RCC 7860 (cell line): ENCODE measurements at places on chromosomes 11 and 22.

GRCh38 chr11:708511-708910 is 2.5 kb downstream of the EPS8L2 start:
- no peak for DNase-seq

GRCh38 chr11:76902121-76903014 is 41.6 kb downstream of the ACER3 start:
- DNase-seq: no peak

GRCh38 chr22:37218771-37219411 is 6.6 kb upstream of the SSTR3 start:
- no peak for DNase-seq

DNA sequence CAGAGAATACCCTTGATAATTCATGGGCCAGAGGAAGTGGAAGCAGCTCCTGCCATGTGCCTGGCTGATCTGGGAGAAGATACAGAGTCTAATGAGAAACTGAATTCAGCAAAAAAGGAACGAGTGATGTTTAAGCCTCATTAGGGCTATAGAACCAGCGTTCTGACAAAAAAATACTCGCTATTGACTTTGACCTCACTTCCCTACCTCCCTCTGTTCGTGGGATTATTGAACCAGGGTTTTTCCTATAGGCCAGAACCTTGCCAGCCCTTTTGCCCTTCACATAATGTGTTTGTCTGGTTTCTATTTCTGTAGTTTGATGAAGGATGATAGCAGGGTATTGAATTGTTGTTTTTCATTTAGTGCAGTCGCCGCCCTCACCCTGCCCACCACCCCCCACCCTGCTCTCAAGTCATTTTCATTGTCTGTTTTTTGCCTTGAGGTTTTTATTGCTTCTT is 7.6 kb upstream of the RBFOX2 start:
- no peak for DNase-seq

DNA sequence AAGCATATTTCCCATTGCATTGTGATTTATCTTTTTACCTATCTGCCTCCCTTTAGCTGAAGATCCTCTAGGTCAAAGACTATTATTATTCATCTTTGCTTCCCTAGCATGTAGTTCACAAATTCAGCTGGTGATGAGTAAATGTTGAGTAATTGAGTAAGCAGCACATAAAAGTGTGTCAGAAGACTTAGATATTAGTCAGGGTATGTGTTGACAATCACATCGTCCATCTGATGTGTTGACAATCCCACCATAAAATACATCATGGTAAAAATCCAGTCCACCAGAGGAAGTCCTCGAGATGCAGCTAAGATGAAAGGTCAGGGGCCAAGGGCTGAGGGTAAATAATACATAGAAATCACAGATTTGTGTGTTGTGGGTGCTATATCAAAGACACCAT is 22.9 kb upstream of the ABTB2 start:
- DNase-seq: peak; percentile 83

- no peak for DNase-seq
These were observed 3.0 kb downstream of the TMEM218 start for GRCh38 chr11:125108469-125108868.

GRCh38 chr11:71459076-71459766 is 6.2 kb downstream of the NADSYN1 start:
- no peak for DNase-seq

DNA sequence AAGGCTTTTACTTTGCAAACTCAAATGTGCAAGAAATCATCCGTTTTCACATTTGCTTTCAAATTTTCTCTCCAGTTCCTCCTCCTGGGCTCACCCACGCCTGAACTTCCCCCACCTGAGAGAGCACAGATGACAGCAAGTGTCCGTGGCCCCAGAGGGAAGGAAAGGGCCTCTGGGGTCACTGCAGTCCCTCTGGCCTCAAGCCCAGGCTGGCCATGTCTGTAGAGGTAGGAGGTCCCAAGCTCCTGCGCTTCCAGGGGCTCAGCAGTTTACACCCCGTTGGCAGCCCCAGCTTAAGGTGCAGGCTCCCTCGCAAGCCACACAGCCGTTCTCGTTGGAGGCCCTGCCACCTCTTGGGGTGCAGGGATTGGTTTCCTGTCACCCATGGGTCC is 40.5 kb upstream of the PRDM11 start:
- DNase-seq: no peak

GRCh38 chr22:47034076-47034808 is 271.8 kb downstream of the TBC1D22A start:
- DNase-seq: no peak

- no peak for DNase-seq
These were observed 243.0 kb upstream of the ANO5 start for GRCh38 chr11:21949763-21950413.

DNA sequence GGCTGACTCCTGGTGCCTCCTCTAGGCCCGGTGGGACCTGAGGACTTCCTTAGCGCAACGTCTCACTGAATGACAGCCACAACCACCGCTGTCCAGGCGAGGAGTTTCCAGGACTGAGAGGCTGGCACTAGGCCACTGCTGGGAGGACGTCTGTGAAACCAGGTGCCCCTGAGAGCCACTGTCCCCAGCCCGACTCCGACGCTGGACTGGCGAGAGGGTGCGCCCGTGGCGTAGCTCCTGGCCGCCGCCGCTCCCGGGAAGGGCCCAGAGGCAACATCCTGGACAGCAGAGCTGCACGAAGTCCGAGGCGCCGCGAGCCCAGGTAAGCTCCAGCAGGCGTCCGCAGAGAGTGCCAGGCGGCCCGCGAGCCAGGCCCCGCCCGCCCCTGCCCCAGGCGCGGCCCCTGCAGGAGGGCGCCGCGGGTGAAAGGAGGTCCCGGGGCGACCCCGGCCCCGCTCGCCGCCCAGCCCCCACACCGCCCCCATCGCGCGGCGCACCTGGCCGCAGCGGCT is 525 bp downstream of the DGCR2 start:
- DNase-seq: peak; percentile 33

- DNase-seq: no peak
These were observed 56.1 kb downstream of the PTPRJ start for GRCh38 chr11:48036466-48036865.

- DNase-seq: no peak
These were observed 710.6 kb upstream of the CCDC179 start for GRCh38 chr11:23570828-23571227.
